ENCODE measurements at places on chromosomes 2 and 18.

DNA sequence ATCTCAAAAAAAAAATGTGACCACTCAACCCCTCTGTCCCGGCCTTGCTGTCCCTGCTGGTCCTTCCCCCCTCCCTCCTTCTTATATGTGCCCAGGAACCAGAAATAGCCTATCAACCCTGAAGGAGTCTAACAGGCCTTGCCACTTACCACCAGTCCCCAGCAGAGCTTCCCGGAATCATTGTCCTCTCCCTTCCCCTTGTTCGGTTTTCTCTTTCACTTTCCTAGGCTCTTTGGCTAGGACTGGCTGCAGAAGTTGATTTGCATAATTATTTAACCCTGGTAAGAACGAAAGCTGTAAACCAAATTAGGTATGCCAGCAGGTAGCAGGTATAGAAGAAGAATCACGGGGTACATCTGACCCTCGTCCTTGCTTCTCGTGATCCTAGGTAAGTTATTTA is 72.6 kb upstream of the ZNF532 start:
- DNase-seq: no peak

DNA sequence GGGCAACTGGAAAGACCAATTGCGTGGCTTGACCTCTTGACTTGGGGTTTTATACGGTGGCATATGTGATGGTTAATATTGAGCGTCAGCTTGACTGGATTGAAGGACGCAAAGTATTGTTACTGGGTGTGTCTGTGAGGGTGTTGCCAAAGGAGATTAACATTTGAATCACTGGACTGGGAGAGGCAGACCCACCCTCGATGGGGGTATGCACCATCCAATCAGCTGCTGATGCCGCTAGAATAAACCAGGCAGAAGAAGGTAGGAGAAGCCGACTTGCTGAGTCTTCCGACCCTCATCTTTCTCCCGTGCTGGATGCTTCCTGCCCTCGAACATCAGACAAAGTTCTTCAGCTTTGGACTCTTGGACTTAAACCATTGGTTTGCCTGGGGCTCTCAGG is 34.2 kb upstream of the YPEL5 start:
- DNase-seq: no peak

DNA sequence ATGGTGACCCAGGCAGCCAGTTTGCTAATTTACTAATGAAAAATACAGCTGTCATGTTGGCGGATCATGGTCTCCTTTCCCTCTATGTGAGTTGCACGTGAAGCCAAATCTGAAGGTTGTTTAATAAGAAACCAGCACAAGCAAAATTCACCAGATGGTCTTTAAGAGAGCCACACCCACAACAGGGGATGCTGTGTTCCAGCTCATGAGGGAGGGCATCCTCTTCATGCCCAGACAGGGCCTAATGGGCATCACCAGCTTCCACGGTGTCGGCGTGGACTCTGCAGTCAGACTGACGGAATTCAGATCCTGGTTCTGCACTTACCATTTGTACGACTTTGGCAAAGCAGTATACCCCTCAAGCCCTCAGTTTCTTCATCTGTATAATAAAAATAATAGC is 39.9 kb downstream of the TMEM247 start:
- no peak for DNase-seq

- DNase-seq: no peak
Observed at GRCh38 chr2:192087398-192087958, 107.3 kb downstream of the TMEFF2 start.

DNA sequence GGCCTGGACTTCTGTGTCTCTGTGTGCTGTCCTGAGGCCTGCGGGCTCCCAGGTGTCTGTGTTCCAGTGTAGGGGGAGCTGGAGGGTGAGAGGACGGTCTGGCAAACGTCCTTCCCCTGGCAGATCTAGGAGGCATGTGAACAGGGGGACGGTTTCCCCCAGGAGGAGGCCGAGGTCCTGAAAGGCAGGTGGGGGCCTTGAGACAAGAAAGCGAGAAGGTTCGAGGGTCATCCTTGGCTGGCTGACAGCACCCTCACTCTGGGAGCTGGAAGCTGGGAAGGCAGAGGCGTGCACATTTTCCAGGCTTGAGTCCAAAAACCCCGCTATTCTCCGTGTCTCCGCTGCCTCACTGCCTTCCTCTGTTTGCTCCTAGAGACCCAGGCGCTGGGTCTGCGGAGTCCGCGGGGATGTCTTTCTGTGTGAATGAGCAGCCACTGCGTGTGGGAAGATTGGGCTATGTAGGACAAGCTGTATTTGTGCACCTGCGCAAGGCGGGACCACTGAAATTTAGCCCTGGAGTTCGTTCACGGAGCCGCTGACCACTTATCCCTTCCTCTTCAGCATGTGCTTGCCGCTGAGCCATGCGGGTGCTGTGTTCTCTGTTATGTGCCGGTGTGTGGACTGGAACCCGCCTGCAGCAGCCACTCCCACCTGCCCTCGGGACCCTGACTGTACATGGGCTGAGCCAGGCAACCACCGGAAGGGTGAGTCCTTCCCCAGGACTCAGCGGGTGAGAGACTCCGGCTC is 43.7 kb downstream of the TWIST2 start:
- DNase-seq: no peak

Measured in T-cell (primary cell).